ENCODE measurements at places on chromosomes 7 and 10.

GRCh38 chr7:47416492-47417480 is 165.1 kb downstream of the TNS3 start:
- no peaks in the 10 kb centered on the region for H3K27me3 ChIP-seq
- peaks cover 17% of the 10 kb centered on the region for H3K36me3 ChIP-seq
- no peak overlapping the region for H3K27ac ChIP-seq
- DNase-seq, result no peak
- H3K4me3 ChIP-seq, result no peak overlapping the region

DNA sequence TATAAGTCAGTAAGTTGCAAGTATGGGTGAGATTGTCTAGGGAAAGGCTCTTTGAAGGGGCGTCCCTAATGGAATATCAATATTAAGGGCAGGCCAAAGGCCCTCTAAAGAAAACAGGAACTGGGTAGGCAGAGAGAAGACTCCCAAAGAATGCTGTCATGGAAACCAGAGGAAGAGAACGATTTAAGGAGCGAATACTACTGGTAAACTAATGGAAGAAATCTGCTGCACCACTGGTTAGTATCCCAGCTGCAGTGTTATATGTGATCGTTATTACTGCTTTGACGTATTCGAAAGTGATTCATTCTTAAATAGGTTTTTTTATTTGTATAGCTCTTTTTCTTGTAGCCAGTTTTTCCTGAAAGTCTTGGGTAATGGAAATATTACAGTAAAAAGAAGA is 1.3 kb downstream of the CASP2 start:
- H3K27ac ChIP-seq, result peak overlapping the region; percentile 89
- peaks cover 18% of the 10 kb centered on the region for H3K4me1 ChIP-seq
- no peak for DNase-seq
- H3K27me3 ChIP-seq, result no peaks in the 10 kb centered on the region

DNA sequence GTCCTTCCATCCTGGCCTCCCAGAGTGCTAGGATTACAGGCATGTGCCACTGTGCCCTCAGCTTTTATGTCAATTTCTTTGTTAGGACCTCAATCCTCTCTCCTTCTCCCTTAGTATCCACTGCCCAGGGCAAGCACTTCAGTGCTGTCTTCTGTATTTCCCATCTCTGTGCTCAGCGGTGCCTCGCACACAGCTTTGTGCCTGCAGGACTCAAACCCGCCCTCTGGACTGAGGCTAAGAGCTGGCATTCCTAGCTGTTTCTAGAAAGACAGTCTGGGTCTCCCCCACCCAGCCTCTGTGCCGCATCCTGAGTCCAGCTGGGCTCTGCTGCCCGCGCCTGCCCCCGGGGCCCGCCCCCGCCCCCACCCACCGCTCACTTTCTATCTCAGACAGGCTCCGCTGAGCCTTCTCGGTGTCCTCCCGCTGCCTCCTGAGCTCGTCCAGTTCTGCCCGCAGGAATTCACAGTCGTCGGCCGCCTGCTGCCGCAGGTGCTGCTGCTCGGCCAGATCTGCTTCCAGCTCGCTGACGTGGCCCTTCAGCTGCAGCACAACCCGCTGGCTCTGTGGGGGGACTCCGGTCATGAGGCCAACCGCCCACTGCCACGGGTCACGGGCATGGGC is 67.3 kb downstream of the SPDYE5 start:
- no peak overlapping the region for H3K4me3 ChIP-seq
- no peaks in the 10 kb centered on the region for H3K4me1 ChIP-seq
- H3K27ac ChIP-seq, result no peak overlapping the region
- H3K27me3 ChIP-seq, result no peaks in the 10 kb centered on the region
- H3K36me3 ChIP-seq, result peaks cover 67% of the 10 kb centered on the region

DNA sequence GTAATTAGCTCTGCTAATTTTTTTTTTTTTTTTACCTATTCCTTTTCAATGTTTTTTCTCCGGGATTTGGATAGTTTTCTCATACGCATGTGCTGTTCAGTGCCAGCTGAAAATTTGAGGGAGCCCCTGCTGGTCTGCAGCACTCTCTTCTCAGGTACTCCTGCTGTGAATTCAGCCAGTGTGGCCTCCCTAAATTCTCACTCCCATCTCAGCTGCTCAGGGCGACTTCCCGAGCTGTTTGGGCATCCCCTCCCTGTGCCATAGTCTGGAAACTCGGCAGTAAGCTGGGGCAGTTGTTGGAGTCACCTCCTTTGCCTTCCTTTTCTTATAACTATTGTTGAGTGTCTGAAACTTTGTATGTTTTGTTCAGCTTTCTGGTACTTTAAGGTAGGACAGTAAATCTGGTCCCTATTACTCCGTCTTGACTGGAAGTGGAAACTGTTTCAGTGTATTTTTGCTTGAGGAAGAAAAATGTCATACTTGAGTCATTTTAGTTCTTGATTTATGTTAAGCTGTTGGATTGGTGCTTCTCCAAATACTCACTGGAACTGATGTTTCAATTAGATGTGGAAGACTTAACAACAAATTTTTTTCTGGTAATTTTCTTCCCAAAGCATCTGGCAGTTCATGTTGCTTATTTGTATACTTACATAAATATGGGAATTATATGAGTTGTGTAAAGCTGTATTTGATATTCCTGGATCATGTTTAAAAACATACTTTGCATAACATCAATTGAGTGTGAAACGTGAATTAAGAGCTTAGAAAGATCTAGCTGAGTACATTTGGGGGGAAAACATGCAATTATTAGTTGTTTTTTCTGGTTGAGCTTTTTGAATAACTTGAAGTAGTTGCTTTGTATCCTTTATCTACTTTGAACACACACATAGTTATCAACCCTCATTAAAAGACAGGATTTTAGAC is 33.7 kb downstream of the MINPP1 start:
- no peaks in the 10 kb centered on the region for H3K36me3 ChIP-seq
- peak overlapping the region; percentile 50 for H3K27ac ChIP-seq
- H3K4me3 ChIP-seq, result peak overlapping the region; percentile 30
- no peaks in the 10 kb centered on the region for H3K27me3 ChIP-seq
- H3K4me1 ChIP-seq, result peaks cover 35% of the 10 kb centered on the region

- no peaks in the 10 kb centered on the region for H3K27me3 ChIP-seq
- peaks cover 7% of the 10 kb centered on the region for H3K4me1 ChIP-seq
- H3K4me3 ChIP-seq, result peak overlapping the region; percentile 69
- H3K27ac ChIP-seq, result no peak overlapping the region
- no peak for DNase-seq
These were observed 6.9 kb upstream of the CYP2E1 start for GRCh38 chr10:133520193-133520738.

GRCh38 chr7:151372612-151373265 is 31.1 kb downstream of the NUB1 start:
- DNase-seq, result no peak
- no peak overlapping the region for H3K27ac ChIP-seq
- H3K27me3 ChIP-seq, result no peaks in the 10 kb centered on the region
- H3K4me1 ChIP-seq, result peaks cover 7% of the 10 kb centered on the region
- H3K36me3 ChIP-seq, result peaks cover 33% of the 10 kb centered on the region

GRCh38 chr7:50795831-50796230 is 13.1 kb upstream of the GRB10 start:
- H3K4me1 ChIP-seq, result peaks cover 12% of the 10 kb centered on the region
- H3K27ac ChIP-seq, result no peak overlapping the region
- no peak overlapping the region for H3K4me3 ChIP-seq

GRCh38 chr7:148403466-148403993 is 187.0 kb upstream of the C7orf33 start:
- H3K4me3 ChIP-seq, result no peak overlapping the region
- no peaks in the 10 kb centered on the region for H3K4me1 ChIP-seq
- no peaks in the 10 kb centered on the region for H3K36me3 ChIP-seq
- H3K27ac ChIP-seq, result no peak overlapping the region
- no peak for DNase-seq
- no peaks in the 10 kb centered on the region for H3K27me3 ChIP-seq

- H3K27ac ChIP-seq, result no peak overlapping the region
- H3K27me3 ChIP-seq, result no peaks in the 10 kb centered on the region
- no peaks in the 10 kb centered on the region for H3K4me1 ChIP-seq
- no peak overlapping the region for H3K4me3 ChIP-seq
These were observed 30.2 kb downstream of the PTPRE start for GRCh38 chr10:127937069-127937468.

- no peaks in the 10 kb centered on the region for H3K27me3 ChIP-seq
- H3K4me1 ChIP-seq, result no peaks in the 10 kb centered on the region
- H3K27ac ChIP-seq, result peak overlapping the region; percentile 25
- DNase-seq, result no peak
- H3K4me3 ChIP-seq, result peak overlapping the region; percentile 66
- H3K36me3 ChIP-seq, result no peaks in the 10 kb centered on the region
These were observed 815 bp downstream of the GIMAP8 start for GRCh38 chr7:150451097-150451793.

DNA sequence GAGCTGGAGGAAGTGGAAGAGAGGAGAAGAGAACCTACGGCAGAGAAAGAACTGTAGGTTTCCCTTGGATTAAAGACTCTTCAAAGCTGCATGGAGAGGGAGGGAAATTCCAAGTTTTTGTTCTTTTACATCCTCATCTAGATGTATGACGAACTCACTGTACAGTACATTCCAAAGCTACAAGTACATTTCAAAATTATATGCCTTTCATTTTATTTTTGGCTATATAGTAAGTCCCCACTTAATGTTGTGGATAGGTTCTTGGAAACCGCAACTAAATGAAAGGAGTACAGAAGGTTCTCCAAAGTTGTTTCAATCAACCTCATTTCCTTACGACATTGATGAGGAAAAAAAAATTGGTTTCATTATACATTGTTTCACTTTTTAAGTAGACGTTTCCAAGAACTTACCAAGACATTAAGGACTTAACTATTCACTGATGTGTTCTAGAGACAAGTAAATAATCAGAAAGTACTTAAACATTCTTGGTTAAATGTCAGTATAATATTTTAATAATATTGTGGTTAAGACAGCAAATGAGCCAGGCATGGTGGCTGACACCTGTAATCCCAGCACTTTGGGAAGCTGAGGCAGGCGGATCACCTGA is 16.1 kb upstream of the JMJD1C start:
- H3K4me3 ChIP-seq, result no peak overlapping the region
- H3K27me3 ChIP-seq, result no peaks in the 10 kb centered on the region
- peaks cover 8% of the 10 kb centered on the region for H3K4me1 ChIP-seq
- no peak overlapping the region for H3K27ac ChIP-seq
- H3K36me3 ChIP-seq, result no peaks in the 10 kb centered on the region

GRCh38 chr10:113992471-113993011 is 51.1 kb upstream of the ADRB1 start:
- H3K4me1 ChIP-seq, result peaks cover 5% of the 10 kb centered on the region
- no peak for DNase-seq
- no peaks in the 10 kb centered on the region for H3K27me3 ChIP-seq
- no peak overlapping the region for H3K4me3 ChIP-seq

DNA sequence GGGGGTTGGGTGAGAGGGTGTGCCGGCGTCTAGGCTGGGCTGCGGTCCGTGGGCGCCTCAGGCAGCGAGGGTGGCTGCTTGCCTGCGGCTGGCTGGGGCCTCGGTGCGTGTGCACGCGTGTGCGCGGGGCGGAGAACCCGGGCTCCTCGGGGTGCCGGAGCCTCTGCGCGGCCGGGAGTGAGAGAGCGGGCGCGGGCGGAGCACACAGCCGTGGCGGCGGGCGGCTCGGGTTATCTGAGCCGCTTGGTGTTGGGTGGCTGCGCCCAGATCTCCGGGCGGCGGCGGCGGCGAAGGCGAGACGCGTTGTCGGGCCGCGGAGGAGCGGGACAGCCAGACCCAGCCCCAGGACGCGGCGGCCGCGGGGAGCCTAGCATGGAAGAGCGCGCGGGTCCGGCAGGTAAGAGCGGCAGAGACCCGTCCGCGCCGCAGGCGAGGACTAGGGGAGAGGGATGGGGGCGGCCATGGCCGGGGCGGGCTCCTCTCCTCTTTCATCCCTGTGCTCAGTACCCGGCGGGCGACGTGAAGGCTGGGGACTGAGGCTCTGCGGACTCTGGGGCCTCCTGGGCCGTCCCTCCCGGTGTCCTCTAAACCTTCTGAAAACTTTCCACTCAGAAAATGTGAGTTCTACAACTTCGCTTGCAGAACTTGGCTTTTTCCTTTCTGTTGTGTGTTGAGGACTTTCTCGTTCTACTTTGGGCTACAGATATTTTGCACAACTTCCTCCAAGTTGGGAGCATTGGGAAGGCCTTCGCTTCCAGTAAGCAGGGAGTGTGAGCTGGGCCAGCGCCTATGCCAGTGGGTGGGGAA is 9.8 kb upstream of the PAX2 start:
- H3K27ac ChIP-seq, result no peak overlapping the region
- peaks cover 10% of the 10 kb centered on the region for H3K4me1 ChIP-seq
- H3K36me3 ChIP-seq, result no peaks in the 10 kb centered on the region
- peaks cover 68% of the 10 kb centered on the region for H3K27me3 ChIP-seq
- DNase-seq, result no peak
- no peak overlapping the region for H3K4me3 ChIP-seq

- H3K36me3 ChIP-seq, result no peaks in the 10 kb centered on the region
- H3K4me1 ChIP-seq, result peaks cover 13% of the 10 kb centered on the region
- DNase-seq, result no peak
- H3K4me3 ChIP-seq, result no peak overlapping the region
These were observed 31.8 kb downstream of the GPRIN2 start for GRCh38 chr10:46524472-46525176.

GRCh38 chr10:114885443-114885842 is 52.6 kb upstream of the TRUB1 start:
- H3K36me3 ChIP-seq, result no peaks in the 10 kb centered on the region
- no peak overlapping the region for H3K4me3 ChIP-seq
- no peak for DNase-seq
- no peaks in the 10 kb centered on the region for H3K4me1 ChIP-seq
- no peaks in the 10 kb centered on the region for H3K27me3 ChIP-seq

DNA sequence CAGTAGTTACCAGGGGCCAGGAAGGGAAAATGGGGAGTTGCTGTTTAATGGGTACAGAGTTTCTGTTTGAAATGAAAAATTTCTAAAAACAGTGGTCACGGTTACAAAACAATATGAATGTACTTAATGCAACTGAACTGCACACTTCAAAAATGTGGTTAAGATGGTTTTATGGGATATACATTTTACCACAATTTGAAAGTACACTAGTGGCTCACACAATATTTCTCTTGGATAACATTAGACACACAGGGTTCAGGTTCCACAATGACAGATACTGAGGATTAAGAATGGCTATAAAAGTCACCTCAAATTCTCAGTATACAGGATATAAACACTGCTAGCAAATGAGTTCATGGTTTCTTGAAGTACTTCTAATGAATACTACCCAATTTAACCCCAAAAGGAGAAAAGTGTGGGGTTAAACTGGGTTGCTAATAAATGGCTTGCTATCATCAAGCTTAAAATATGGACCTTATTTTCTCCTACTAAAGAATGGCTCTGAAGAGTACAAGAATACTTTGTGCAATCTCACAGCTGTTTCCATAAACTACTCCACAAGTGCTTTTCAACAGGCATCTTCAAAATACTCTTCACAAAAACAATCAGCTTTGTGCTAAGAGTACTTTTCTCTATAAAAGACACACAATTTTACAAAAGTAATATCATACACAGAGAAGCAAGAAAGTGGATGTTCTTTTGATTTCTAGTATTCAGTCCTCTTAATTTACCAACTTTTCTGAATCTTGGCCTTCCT is 92.9 kb downstream of the SRPK2 start:
- H3K36me3 ChIP-seq, result no peaks in the 10 kb centered on the region
- DNase-seq, result no peak
- H3K27ac ChIP-seq, result no peak overlapping the region
- H3K4me3 ChIP-seq, result no peak overlapping the region
- no peaks in the 10 kb centered on the region for H3K27me3 ChIP-seq

- H3K27me3 ChIP-seq, result no peaks in the 10 kb centered on the region
- no peaks in the 10 kb centered on the region for H3K4me1 ChIP-seq
- DNase-seq, result no peak
These were observed 118.6 kb upstream of the ZNF479 start for GRCh38 chr7:57250801-57251200.

Measured in thoracic aorta (tissue), 2 donors.